T-cell (primary cell): ENCODE measurements at places on chromosomes 7 and 10.

DNA sequence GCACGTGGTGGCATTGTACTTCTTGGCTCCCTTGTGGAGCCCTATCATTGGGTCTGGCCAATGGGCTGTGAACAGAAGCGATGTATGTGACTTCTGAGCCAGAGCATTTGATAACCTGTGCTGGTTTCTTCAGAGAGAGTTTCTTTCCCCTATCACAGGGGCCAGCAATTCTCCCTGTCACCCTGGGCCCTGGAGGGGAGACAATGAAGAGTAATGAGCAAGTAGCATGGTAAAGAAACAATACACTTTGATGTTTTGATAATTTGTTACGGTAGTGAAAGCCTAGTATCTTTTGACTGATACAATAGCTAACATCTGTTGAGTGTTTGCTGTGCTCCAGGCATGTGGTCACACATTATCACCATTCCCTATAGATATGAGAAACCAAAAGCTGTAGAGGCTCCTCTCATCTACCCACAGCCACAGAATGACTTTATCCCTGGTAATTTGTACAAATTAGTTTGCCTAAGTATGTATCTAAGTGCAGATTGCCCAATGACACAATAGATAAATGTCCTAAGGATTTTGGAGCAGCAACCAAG is 113.4 kb upstream of the SVIL start:
- no peak for DNase-seq
- no peaks in the 10 kb centered on the region for H3K4me1 ChIP-seq
- no peak overlapping the region for H3K27ac ChIP-seq
- H3K27me3 ChIP-seq = peaks cover 9% of the 10 kb centered on the region
- no peak overlapping the region for H3K4me3 ChIP-seq

DNA sequence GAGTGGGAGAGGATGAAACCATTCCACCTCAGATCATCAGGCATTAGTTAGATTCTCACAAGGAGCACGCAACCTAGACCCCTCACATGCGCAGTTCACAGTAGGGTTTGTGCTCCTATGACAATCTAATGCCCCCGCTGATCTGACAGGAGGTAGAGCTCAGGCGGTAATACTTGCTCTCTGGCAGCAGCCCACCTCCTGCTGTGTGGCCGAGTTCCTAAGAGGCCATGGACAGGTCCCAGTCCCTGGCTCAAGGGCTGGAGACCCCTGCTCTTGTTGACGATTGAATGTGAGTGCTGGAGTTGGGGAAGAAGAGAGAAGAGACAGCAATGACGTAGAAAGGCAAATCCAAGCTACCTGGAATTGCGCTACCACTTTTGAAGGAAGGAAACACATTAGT is 267.2 kb downstream of the TFEC start:
- no peaks in the 10 kb centered on the region for H3K36me3 ChIP-seq
- no peak overlapping the region for H3K27ac ChIP-seq
- H3K4me3 ChIP-seq = no peak overlapping the region
- no peaks in the 10 kb centered on the region for H3K4me1 ChIP-seq
- DNase-seq = no peak

DNA sequence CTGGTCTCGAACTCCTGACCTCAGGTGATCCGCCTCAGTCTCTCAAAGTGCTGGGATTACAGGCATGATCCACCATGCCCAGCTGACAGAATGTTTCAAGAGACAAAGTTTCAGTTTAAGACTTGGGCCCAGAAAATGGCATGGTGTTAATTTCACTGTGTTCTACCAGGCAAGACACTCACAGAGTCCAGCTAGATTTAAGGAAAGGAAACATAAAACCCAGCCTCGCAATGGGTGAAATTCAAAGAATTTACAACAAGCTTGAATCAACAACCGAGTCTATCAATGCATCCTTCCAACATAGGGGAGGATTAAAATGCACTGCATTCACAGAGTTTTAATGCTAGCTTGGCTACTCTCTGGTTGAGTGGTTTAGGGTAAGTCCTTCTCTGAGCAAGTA is 764.0 kb downstream of the XPNPEP1 start:
- no peak overlapping the region for H3K27ac ChIP-seq
- no peaks in the 10 kb centered on the region for H3K27me3 ChIP-seq

DNA sequence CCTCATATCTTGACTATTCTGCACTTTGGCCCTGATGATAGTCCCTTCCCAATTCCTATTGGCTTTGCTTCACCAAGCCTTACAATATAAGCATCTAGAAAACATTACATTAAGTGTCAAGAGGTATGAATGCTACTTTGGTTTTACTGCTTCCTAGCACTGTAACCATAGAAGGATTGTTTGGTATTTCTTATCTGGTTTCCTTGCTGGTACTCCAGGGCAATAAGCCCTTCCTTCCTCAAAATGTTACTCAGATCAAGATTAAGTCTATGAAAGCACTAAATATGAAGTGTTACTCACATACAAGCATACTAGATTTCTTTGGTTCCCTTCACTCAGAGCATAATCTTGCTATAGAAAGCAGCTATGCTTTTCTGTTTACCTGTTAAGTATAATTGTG is 492.5 kb downstream of the ETV1 start:
- no peak overlapping the region for H3K27ac ChIP-seq
- H3K4me1 ChIP-seq = no peaks in the 10 kb centered on the region
- H3K27me3 ChIP-seq = no peaks in the 10 kb centered on the region
- no peak for DNase-seq
- H3K4me3 ChIP-seq = no peak overlapping the region
- no peaks in the 10 kb centered on the region for H3K36me3 ChIP-seq

DNA sequence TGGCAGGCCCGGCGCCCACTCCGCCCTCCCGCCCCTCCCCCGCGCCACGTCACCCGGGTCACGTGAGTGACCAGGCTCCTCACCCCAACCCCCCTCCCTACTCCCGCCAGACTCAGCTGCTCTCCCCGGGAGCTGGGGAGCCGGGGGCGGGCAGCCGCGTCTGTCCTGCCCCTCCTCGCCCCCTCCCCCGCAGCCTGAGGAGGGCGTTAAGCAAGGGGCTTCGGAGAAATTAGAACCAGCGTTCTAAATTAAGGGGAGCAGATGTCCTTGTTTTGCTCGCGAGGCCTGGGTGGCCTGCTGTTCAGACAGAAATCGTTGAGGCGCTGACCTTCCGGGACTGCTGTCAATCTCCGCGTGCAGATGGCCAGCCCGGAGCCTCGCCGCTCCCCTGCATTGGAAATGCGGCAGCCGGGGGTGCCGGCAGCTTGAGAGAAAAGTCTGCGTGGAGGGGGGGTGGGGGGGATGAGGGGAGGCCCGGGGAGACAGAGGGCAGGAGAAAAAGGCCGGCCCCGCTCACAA is 102.2 kb upstream of the ZNF438 start:
- H3K36me3 ChIP-seq = no peaks in the 10 kb centered on the region
- no peak for DNase-seq
- H3K4me3 ChIP-seq = peak overlapping the region; percentile 74
- no peaks in the 10 kb centered on the region for H3K27me3 ChIP-seq
- H3K27ac ChIP-seq = peak overlapping the region; percentile 58

DNA sequence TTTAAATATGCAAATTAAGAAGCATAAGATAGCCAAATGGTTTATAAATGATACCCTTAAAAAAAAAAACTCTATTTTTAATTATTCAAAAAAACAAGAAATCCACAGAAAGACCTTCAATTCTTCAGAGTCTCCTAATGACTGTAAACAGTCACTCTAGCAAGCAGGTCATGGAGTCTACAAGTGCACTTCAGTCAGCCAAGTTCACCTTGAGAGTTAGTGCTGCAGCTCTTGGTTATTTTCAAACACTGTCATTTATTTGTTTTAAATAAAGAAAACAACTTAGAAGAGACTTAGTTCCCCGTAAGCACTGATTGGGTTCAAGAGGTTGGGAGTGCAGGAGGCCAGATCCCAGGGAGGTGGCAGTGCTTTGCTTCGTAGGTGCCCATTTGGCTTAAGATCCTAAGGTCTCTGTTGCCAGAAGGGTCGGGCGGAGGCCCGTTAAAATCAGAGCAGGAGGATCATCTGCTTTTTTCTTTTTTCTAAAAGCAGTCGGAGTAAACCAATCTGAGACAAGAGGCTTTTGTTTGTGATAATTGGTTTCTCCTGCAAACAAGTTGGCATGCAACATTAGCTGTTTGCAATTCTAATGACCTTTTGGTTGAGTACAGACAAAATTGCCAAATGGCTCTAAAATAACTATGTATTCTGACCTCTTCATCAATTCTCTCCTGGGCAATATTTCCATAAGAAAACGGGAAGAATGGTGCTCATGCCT is 86.4 kb upstream of the ELMO1 start:
- peaks cover 2% of the 10 kb centered on the region for H3K27me3 ChIP-seq
- H3K4me1 ChIP-seq = no peaks in the 10 kb centered on the region
- H3K27ac ChIP-seq = no peak overlapping the region
- H3K4me3 ChIP-seq = no peak overlapping the region

DNA sequence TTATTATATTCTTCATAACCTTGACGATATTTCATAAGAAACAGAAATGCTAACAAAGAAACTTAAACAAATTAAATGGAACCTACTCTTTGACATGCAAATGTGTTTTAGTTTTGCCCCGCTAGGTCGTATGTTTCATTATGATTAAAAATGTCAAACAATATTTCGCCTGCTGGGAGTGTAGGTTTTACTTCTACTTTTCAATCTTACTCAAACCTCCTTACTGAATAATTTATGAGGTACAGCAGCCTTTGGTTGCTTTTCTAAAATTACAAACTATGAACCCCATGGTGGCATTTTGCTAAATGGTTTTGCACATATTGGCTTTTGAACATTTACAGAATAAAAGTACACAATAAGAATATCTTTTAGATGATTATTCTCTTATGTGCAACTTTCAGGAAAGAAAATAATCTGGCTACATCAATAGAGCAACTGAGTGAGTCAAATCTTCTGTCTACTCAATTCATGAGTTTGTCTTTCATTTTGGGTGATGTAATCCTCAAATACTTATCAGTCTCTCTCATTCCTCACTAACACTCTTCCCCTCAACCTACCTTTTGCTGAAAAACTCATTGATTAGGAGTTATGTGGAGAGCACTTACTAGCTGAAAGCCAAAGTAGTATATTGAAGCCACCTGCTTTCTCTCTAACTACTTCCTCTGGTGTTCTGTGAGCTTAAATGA is 1226.4 kb downstream of the XPNPEP1 start:
- no peak overlapping the region for H3K4me3 ChIP-seq
- H3K36me3 ChIP-seq = no peaks in the 10 kb centered on the region
- DNase-seq = no peak
- H3K4me1 ChIP-seq = no peaks in the 10 kb centered on the region
- no peaks in the 10 kb centered on the region for H3K27me3 ChIP-seq

DNA sequence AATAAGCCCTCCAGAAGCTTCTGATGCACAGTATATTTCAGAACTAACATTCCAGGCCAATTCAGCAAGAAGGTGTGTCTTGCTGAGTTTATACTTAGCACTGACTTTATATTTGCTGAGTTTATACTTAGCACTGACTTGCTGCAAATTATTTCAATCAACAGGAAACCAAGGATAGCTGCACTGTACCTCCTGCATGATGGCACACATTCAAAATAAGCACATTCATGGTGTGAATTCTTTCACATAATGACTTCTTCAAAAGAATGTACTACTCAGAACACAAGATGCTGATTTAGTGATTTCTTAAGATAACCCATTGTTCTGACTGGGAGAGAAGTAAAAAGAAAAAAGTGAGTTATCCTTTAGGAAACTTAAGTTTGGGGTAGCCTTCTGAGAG is 52.0 kb downstream of the JAZF1 start:
- H3K4me1 ChIP-seq = no peaks in the 10 kb centered on the region
- no peaks in the 10 kb centered on the region for H3K27me3 ChIP-seq
- H3K4me3 ChIP-seq = no peak overlapping the region
- DNase-seq = no peak
- no peaks in the 10 kb centered on the region for H3K36me3 ChIP-seq

DNA sequence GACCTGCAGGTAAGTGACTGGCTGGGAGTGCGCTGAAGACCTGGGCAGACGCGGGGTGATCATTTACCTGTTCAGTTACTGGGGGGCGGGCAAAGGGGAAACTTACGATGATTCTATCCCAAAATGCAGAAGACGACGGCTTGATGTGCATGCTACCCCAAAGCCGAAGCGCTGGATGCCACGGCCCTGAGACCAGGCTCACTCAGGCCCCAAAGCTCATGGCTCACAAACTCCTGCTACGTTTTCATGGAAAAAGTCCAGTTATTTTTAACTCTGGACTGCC is 200.6 kb downstream of the DIP2C start:
- no peaks in the 10 kb centered on the region for H3K27me3 ChIP-seq
- H3K36me3 ChIP-seq = no peaks in the 10 kb centered on the region
- peaks cover 2% of the 10 kb centered on the region for H3K4me1 ChIP-seq
- no peak overlapping the region for H3K4me3 ChIP-seq
- no peak for DNase-seq
- no peak overlapping the region for H3K27ac ChIP-seq

DNA sequence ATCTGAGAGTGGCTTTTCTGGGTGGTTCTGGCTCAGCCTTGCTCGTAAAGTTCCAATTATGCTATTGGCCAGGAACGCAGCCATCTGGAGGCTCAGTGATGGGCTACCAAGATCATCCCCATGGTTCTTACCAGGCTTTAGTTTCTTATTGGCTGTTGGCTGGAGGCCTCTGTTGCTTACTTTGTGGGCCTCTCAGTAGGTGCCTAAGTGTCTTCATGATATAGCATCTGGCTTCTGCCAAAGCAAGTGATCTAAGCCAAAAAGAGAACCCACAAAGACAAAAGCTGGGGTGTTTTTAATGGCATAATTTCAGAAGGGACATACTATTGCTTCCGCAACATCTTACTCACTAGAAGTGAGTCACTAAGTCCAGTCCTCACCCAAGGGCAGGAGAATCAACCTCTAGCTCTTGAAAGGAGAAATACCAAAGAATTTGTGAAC is 132.0 kb upstream of the MDFIC start:
- no peaks in the 10 kb centered on the region for H3K4me1 ChIP-seq
- no peaks in the 10 kb centered on the region for H3K36me3 ChIP-seq
- no peak for DNase-seq
- H3K27ac ChIP-seq = no peak overlapping the region

- no peak overlapping the region for H3K4me3 ChIP-seq
- H3K27ac ChIP-seq = no peak overlapping the region
- H3K36me3 ChIP-seq = no peaks in the 10 kb centered on the region
- no peaks in the 10 kb centered on the region for H3K27me3 ChIP-seq
Measured at GRCh38 chr7:145478541-145478940, 638.1 kb upstream of the CNTNAP2 start.

- H3K4me1 ChIP-seq = no peaks in the 10 kb centered on the region
- no peak for DNase-seq
- H3K27ac ChIP-seq = no peak overlapping the region
- H3K27me3 ChIP-seq = peaks cover 5% of the 10 kb centered on the region
- no peaks in the 10 kb centered on the region for H3K36me3 ChIP-seq
Measured at GRCh38 chr7:95525503-95525902, 39.8 kb downstream of the ASB4 start.

DNA sequence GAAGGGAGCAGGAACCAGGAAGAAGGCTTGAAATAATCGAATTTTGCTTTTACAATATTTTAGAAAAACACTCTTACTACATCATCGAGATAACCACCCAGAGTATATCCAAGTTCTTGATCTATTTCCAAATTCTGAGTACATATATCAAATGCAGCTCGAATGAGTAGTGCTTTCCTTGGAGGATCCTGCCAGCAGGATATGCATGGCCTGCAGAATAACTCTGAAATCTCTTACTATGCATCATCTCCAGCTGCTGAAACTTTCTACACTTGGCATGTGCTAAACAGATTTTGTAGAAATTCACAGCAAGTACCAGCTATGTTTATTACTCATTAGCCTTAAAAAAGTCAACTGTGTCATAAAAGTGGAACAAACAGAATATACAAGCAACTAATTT is 44.0 kb upstream of the ANK3 start:
- no peak overlapping the region for H3K27ac ChIP-seq
- no peak for DNase-seq
- no peaks in the 10 kb centered on the region for H3K27me3 ChIP-seq
- no peaks in the 10 kb centered on the region for H3K4me1 ChIP-seq
- H3K36me3 ChIP-seq = no peaks in the 10 kb centered on the region

- no peaks in the 10 kb centered on the region for H3K4me1 ChIP-seq
- no peak overlapping the region for H3K4me3 ChIP-seq
- no peaks in the 10 kb centered on the region for H3K36me3 ChIP-seq
- H3K27ac ChIP-seq = no peak overlapping the region
Measured at GRCh38 chr10:59285848-59286247, 76.5 kb downstream of the FAM13C start.
